HCT116 (cell line): ENCODE measurements at places on chromosomes 3 and 15. TPM values are rescaled to one million over a fixed set of nuclear protein-coding genes. Genes with fewer than 3 reads are reported as not detected.

- DNase-seq, result peak; percentile 88
- H3K4me3 ChIP-seq, result no peak overlapping the region
- H3K27ac ChIP-seq, result peak overlapping the region; percentile 36
- H3K36me3 ChIP-seq, result no peaks in the 10 kb centered on the region
Measured at GRCh38 chr15:75104804-75105557, 81.6 kb downstream of the PPCDC start.

GRCh38 chr3:36876181-36876936, 68.5 kb downstream of the TRANK1 start:
- H3K4me3 ChIP-seq, result no peak overlapping the region
- no peaks in the 10 kb centered on the region for H3K36me3 ChIP-seq
- no peaks in the 10 kb centered on the region for H3K4me1 ChIP-seq
- peaks cover 7% of the 10 kb centered on the region; the same call in 1 of the 2 replicates for H3K27me3 ChIP-seq

GRCh38 chr15:75076277-75076676, 52.9 kb downstream of the PPCDC start:
- H3K27ac ChIP-seq, result no peak overlapping the region
- DNase-seq, result no peak
- H3K4me3 ChIP-seq, result no peak overlapping the region
- no peaks in the 10 kb centered on the region for H3K36me3 ChIP-seq
- H3K4me1 ChIP-seq, result no peaks in the 10 kb centered on the region

DNA sequence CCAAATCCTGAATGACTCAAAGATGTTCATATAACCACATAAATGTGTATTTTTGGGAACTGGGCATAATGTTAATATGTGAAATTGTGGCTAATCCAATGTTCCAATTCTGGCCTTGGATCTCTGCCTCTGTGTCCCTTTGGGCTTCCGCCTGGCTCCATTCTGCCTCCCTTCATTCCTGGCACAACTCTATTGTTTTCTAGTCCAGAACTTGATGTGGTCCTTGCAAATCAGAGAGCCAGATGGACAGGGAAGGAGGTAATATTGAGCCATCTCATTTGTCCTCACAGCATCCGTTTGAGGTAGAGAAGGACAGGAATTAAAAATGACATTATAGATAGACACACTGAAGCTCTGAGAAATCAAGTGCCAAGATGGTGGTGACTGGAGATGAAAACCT, 355.7 kb upstream of the TBL1XR1 start:
- H3K4me3 ChIP-seq, result no peak overlapping the region
- no peaks in the 10 kb centered on the region for H3K36me3 ChIP-seq
- H3K27ac ChIP-seq, result no peak overlapping the region
- no peaks in the 10 kb centered on the region for H3K4me1 ChIP-seq
- DNase-seq, result no peak

DNA sequence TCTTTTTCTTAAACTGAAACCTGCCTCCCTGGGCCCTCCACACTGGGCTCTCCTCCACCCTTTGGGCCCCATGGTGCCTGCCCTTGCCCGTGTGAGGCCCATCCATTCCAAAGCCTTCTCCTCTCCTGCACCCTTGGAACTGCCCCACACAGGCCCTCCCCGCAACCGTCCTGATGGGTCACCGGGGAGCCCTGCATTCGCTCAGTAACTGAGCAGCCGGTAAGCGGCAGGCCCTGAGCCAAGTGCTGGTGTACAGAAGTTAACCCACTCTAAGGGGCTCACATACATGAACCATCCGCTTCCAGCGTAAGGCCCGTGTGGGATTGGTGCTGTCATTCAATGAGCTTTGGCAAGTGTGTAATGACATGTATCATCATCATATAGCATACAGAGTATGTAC, 5.4 kb upstream of the LRRC15 start:
- no peak overlapping the region for H3K4me3 ChIP-seq
- no peaks in the 10 kb centered on the region for H3K4me1 ChIP-seq

GRCh38 chr3:40576396-40576795, 51.6 kb downstream of the ZNF621 start:
- no peak overlapping the region for H3K27ac ChIP-seq

DNA sequence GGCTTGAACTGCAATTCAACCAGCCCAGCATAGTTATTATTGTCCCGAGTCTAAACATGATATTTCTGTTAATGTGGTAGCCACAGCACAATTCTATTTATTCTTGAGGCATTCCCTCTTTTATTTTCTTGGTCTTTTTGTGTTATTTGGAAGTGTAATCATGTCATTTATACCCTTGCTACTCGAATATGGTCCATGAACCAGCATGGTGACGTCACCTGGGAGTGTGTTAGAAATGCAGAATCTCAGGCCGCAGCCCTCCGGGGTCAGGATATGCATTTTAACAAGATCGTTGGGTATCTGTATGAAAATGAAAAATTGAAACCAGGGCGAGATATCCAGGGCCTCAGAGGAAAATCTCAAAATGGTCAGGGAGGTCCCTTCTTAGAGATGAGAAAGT, 165.0 kb upstream of the CTDSPL start:
- H3K4me1 ChIP-seq, result no peaks in the 10 kb centered on the region
- peaks cover 38% of the 10 kb centered on the region for H3K27me3 ChIP-seq
- no peaks in the 10 kb centered on the region for H3K36me3 ChIP-seq

GRCh38 chr3:184248454-184249411, at the start of gene ALG3:
Gene ALG3, minus strand, starts transcription at chr3:184248962. Its CDS starts 22 bp downstream, at chr3:184248940.
- H3K4me1 ChIP-seq, result peaks cover 3% of the 10 kb centered on the region; the same call in 1 of the 2 replicates
- peak within 1 kb of the TSS; percentile 93 for H3K27ac ChIP-seq
- H3K36me3 ChIP-seq, result peaks cover 13% of the 10 kb centered on the region
- peak within 1 kb of the TSS; percentile 100 for H3K4me3 ChIP-seq

GRCh38 chr3:184317201-184317600, 2.8 kb downstream of the EIF4G1 start:
- no peak for DNase-seq
- peaks cover 46% of the 10 kb centered on the region for H3K4me1 ChIP-seq
- H3K4me3 ChIP-seq, result no peak overlapping the region

DNA sequence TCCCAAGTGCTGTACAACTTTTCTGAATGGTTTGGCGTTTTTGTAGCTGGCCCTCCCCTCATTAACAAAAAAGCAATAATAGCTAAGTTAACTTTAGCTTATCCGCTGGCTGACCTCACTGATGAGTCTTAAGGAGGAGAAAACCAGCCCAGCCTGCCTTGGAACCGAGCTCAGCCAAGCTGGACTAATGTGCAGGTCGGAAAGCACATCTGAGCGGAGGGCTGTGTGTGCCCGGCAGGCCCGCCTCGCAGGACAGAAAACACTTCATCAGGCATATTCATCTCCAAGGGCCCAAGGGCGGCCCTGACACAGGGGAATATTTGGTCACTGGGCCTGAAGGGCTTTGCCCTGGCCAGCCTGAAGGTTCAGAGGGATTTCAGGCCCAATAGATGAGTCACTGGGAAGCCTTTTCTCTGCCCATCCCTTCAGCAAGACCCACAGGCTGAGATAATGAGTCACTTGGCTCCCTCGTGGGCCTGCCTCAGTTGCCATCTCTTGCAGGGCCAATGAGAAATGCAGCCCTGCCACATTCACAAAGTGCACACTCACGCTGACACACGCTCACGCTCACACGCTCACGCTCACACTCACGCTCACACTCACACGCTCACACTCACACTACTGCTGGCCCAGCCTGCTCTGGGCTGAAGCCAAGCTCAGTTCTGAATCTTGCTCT, 75.1 kb downstream of the SLC12A8 start:
- no peaks in the 10 kb centered on the region for H3K27me3 ChIP-seq
- H3K27ac ChIP-seq, result no peak overlapping the region
- no peak for DNase-seq
- H3K4me3 ChIP-seq, result no peak overlapping the region
- H3K36me3 ChIP-seq, result no peaks in the 10 kb centered on the region; the same call in 1 of the 2 replicates

- H3K27me3 ChIP-seq, result no peaks in the 10 kb centered on the region
- no peaks in the 10 kb centered on the region for H3K4me1 ChIP-seq
Measured at GRCh38 chr3:176219970-176220369, 977.3 kb downstream of the TBL1XR1 start.

DNA sequence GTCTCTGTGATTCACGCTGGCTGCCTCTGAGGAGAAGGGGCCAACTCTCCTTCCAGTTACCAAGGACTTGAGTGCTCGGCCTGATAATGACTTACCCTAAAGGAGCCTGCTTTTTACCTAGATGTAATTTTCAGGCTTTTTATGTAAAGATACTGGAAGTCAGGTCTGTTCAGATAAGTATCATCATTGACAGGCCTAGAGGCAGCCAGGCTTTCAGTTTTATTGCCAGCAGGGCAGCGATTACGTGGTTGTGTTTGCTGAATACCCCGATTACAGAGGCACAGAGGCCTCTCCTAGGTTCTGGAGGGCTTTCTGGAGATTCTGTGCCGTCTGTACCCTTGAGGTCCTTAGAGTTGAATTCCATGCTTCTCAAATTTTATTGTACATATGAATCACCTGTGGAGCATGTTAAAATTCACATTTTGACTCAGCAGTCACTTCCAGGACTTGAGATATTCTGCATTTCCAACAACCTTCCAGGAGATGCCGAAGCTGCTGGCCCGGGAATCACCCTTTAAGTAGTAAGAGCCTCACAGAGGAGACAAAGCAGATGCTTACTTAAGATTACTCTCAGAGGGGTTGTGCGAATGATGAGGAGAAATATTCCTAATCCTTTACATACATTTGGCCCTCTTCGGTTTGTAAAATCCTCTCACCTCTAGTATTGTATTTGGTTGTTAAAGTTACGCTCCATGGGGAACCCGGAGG, 160.1 kb upstream of the BHLHE40 start:
- H3K27ac ChIP-seq, result no peak overlapping the region
- no peak for DNase-seq
- no peaks in the 10 kb centered on the region for H3K36me3 ChIP-seq
- no peak overlapping the region for H3K4me3 ChIP-seq
- no peaks in the 10 kb centered on the region for H3K27me3 ChIP-seq
- peaks cover 18% of the 10 kb centered on the region for H3K4me1 ChIP-seq

DNA sequence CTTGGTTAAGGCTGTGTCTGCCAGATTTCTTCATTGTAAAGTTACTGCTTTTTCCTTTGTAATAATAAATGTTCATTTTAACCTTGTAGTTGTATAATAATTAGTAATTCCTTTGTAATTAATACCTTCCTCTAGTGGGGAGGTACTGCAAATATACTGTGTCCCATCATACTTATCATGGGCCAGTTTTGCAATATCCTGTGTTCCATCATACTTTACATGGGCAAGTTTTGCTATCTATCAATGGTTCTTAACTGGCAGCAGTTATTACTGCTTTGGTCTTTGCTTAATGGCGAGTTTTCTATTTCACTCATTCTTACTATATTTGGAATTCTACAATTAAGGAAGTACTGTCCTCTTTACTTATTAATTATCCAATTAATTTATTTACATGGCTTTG, 10.6 kb downstream of the ATP2C1 start:
- H3K4me1 ChIP-seq, result no peaks in the 10 kb centered on the region
- H3K27ac ChIP-seq, result no peak overlapping the region
- no peak overlapping the region for H3K4me3 ChIP-seq
- H3K27me3 ChIP-seq, result no peaks in the 10 kb centered on the region

DNA sequence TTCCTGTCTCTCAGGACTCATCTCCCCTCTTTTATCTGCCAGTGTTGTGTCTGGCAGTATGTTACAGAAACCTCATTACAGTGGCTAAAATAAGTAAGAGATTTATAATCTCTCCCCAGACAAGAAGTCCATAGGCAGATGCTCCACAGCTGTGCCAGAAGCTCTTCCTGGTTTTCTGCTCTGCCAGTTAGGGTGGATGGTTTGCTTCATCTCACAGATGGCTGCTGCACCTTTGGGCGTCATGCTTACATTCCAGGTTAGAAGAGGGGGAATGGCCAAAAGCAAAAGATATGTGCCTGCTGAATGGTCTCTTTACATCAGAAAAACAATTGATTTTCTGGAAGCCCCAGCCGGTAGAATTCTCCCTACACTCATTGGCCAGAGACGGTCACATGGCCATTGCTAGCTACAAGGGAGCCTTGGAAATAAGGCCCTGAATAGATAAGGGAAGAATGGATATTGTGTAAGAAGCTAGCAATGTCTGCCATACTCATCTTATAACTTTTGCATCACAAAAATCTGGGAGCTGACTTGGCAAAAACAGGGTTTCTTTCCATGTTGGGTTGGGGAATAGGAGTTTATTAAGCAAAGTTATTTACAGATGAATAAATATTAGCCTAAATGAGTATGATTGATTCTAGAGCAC, 91.1 kb downstream of the PDCD6IP start:
- no peak for DNase-seq
- peaks cover 6% of the 10 kb centered on the region; the same call in 1 of the 2 replicates for H3K27me3 ChIP-seq
- H3K4me3 ChIP-seq, result no peak overlapping the region
- H3K4me1 ChIP-seq, result no peaks in the 10 kb centered on the region
- H3K36me3 ChIP-seq, result no peaks in the 10 kb centered on the region

DNA sequence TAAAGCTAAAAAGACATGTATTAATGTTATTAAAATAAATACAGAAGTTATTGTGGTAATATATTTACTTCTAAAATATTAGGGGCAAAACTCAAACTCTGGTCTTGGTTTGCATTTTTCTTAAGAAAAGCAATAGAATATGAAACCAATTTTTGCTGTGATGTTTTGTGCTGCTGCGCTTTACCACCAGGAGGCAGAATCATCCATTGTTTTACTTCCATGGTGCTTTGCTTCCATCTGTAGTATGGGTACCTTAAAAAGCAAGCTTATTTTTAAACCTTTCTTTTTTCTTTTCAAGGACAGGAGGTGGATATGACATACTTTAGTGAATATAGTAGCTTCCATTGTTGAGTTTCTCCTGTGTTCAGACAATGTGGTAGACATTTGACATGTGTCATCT, 46.6 kb upstream of the MRPL3 start:
- peak; percentile 7 for DNase-seq
- H3K4me1 ChIP-seq, result peaks cover 5% of the 10 kb centered on the region
- H3K27me3 ChIP-seq, result peaks cover 24% of the 10 kb centered on the region; the same call in 1 of the 2 replicates
- H3K4me3 ChIP-seq, result no peak overlapping the region
- no peak overlapping the region for H3K27ac ChIP-seq
- no peaks in the 10 kb centered on the region for H3K36me3 ChIP-seq

- no peak for DNase-seq
- H3K27me3 ChIP-seq, result no peaks in the 10 kb centered on the region
- H3K27ac ChIP-seq, result no peak overlapping the region
- H3K4me1 ChIP-seq, result no peaks in the 10 kb centered on the region
- H3K4me3 ChIP-seq, result no peak overlapping the region
Measured at GRCh38 chr15:70083418-70083817, 14.3 kb downstream of the TLE3 start.

SCN11A gene
- total RNA-seq, result 0.05 TPM

SLC38A3 gene
- total RNA-seq, result 3.1 TPM

TMEM108 gene
- total RNA-seq, result not detected

NEK10 gene
- total RNA-seq, result 1.2 TPM

PIERCE2 gene
- 2.0 TPM for total RNA-seq

GOLGA6L7 gene
- total RNA-seq, result not detected

TERC gene
- total RNA-seq, result 47.0 TPM

CCDC80 gene
- 1.7 TPM for total RNA-seq

PEAK1 gene
- 23.4 TPM for total RNA-seq
